ENCODE measurements at places on chromosomes 2 and 18.

- peak; percentile 58 for DNase-seq
Measured at GRCh38 chr18:31041271-31042083, 1.1 kb downstream of the DSC3 start.

DNA sequence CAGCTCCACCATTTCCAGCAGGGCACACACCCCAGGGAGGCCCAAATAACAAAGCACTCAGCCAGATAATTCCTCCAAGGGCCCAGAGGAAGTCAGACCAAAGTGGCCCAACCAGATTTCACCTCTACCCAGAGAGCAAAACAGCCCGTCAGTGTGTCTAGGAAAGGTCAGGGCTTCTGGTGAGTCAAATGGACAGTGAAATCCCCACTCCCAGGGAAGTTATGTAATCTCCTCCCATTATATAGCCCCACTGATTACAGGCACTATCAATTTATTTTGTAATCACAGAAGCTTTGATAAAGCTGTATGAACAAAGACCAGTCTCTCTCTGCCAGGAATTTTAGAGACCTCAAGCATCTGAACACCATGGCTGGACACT lies 4.0 kb downstream of the B4GALT6 start:
- DNase-seq = no peak

DNA sequence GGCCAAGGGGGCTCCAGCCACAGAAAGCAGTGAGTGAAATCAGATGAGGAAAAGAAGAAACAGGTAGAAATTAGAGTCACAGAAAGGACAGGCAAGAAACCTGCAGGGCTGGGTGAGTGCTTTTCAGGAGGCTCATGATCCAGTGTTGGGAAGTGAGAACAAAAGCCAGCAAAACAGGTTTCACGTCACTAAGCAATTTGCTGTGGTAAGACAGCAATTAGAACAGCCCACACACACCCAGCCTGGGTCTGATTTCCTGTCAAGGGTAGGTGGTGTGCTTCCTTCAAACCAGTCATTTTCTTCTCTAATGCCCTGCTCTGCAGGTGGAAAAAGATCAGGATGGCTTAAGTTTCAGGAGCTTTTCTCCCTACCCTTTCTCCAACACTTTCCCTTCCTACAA lies 52.9 kb upstream of the XDH start:
- DNase-seq = no peak

DNA sequence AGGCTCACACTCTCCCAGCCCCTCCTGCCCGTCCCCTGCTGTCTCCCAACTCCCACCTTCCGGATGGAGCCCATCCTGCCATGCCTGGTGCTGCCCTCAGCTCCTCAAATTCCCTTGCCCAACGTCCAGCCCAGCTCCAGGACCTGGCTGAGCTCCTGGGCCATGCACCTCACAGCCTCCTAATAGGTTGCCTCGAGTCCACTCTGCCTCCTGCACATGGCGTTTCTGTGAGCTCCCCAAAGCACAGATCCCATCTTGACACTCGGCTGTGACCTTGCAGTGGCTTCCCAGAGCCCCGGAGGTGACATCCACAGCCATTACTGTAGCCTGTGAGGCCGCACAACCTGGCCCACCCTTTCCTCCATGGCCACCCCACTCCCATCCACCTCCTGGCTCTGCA lies 191.9 kb upstream of the SALL3 start:
- DNase-seq = no peak

- DNase-seq = no peak
Measured at GRCh38 chr18:63273222-63273927, 46.2 kb downstream of the BCL2 start.

GRCh38 chr2:222751821-222752719 lies 80.6 kb downstream of the MOGAT1 start:
- no peak for DNase-seq

- DNase-seq = peak; percentile 78
Measured at GRCh38 chr2:7037340-7038333, 120.4 kb downstream of the RNF144A start.

GRCh38 chr2:51011693-51012092 lies 20.2 kb downstream of the NRXN1 start:
- no peak for DNase-seq

GRCh38 chr2:203759690-203760365 lies 53.4 kb downstream of the CD28 start:
- DNase-seq = peak; percentile 89

DNA sequence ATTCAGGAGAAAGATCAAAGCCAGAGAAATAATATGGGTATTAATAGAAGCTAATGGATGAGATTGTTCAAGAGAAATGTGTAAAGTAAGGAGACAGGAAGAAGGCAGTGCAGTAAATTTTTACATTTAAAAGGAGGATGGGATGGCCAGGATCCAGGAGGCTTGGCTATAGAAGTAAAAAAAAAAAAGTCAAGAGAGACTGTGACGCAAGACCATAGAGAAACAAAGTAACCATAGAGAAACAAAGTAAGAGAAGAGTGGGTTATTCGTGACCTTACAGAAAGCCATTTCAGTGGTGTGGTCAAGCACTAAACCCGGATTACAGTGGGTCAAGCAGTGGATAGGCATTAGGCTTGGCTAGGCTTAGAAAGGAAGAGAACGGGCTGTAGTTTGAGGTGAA lies 10.5 kb upstream of the FAM171B start:
- no peak for DNase-seq

DNA sequence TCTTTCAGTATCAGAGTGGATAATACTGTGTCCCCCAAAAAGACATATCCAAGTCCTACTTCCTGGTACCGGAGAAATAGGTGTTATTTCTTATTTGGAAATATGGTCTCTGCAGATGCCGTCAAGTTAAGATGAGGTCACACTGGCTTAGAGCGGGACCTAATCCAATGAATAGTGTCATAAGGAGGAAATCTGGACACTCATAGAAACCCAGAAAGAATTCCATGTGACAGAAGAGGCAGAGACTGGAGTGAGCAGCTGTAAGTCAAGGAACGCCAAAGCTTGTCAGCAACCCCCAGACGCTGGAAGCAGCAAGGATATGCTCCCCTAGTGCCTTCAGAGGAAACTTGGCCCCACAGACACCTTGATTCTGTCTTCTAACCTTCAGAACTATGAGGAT lies 69.8 kb downstream of the CCBE1 start:
- DNase-seq = no peak

GRCh38 chr2:38485734-38486133 lies 108.7 kb upstream of the ATL2 start:
- DNase-seq = no peak

GRCh38 chr2:201466050-201466675 lies 14.6 kb downstream of the STRADB start:
- peak; percentile 55 for DNase-seq

DNA sequence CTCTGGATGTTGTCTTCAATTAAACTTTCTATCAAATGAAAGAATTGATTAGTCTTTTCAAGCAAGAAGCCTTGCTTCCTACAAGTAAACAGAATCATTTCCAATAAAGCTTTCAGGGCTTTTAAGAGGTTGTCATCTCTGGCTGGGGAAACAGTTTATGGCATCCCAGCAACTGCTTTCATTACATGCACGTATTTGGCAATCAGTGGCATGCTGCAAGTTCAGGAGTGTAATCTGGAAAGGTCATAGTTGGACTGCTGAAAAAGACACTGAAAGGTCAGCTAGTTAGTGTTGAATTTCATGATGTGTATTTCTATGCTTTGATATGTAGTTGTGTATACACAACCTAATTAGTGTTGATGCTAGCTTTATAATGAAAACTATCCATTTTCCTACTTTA lies 332.9 kb downstream of the DSC3 start:
- DNase-seq = no peak

GRCh38 chr2:147641651-147642050 lies 203.2 kb upstream of the ACVR2A start:
- no peak for DNase-seq

DNA sequence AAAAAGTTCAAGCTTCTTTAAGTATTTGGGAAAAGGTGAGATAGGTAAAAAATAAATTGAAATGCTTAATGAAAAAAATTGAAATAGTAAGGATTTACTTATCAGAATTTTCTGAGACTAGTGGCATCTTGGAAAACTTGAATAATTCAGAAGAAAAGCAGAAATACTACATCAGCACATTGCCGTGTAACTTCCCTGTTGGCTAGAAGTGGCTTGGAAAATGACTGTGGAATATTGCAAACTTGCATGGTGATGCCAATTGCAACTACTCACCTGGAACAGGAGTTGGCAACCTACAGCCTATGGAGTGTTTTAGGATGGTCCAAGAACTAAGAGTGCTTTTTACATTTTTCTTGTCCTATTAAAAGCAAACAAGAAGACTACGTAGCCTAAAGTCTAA lies 603.5 kb upstream of the VRK2 start:
- DNase-seq = no peak

GRCh38 chr2:174681099-174682006 lies 82.9 kb downstream of the CHRNA1 start:
- peak; percentile 59 for DNase-seq

GRCh38 chr2:121906170-121906569 lies 150.7 kb downstream of the TSN start:
- no peak for DNase-seq

Measured in astrocyte of the hippocampus (primary cell).